Astrocyte (in vitro differentiated cells and primary cell): ENCODE measurements at places on chromosomes 13 and 19. TPM values are rescaled to one million over a fixed set of nuclear protein-coding genes. Genes with fewer than 3 reads are reported as not detected.

Gene KLF1
- total RNA-seq = 0.17 TPM in 1 of 2 replicates, not detected in the other

Gene OR7C1
- not detected in 2 replicates for total RNA-seq

Gene SIGLEC8
- not detected in 2 replicates for total RNA-seq

DNA sequence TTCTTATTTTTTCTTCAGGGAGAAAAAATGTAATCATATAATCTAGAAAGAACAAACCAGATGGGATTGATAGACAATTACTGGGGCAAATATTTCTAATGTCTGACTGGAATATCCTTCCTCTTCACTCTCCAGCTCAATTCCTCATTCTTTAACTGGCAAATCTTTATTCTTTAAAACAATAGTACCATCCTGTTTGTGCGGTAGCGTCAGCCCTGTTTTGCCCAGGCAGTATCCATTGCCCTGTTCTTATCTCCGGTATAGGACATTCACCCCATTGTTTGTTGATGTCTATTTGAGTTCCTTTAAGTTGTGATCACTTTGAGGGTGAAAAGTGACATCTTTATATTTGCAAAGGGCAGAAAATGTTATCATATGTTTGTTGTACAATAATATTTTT lies 185.4 kb downstream of the POSTN start:
- no peaks in the 10 kb centered on the region for H3K4me1 ChIP-seq
- H3K36me3 ChIP-seq = no peaks in the 10 kb centered on the region
- H3K4me3 ChIP-seq = no peak overlapping the region
- no peaks in the 10 kb centered on the region for H3K27me3 ChIP-seq
- no peak for DNase-seq

DNA sequence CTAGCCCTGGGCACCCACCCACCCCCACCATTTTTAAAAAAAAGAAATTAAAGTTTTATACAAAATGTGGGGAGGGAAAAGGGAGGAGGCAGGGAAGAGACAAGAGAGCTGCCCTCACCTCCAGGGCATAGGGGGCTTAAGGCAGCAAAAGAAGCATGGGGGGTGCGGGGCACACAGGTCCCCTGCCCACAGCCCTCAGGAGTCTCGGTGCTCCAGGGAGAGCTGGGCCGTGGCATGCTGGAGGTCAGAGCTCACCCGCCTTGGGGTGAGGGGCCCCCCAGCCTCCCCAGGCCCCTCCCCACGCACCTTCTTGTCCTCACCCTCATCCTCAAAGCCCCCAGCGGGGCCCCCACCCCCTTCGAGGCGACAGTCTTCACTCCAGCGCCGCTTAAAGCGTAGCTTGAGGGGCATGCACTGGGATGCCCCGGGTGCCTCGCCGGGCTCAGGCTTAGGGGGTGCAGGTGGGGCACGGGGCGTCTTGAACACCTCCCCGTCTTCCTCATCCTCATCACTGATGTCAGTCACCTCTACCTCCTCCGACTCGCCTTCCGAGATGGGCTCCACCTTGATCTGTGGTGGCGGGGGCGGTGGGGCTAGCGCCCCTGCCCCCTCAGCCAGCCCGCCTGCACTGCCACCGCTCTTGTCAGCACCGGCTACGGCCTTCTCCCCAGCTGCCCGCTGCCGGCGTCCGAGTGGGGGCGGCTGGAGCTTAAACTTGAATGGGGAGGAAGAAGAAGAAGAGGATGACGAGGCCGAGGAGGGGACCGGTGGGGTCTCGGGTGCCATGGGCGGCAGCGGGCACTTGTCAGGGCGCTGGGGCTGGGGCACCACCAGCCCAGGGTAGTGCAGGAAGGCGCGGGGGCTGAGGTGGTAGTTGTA lies 6.1 kb upstream of the GSK3A start:
- H3K27ac ChIP-seq = no peak overlapping the region
- no peak for DNase-seq
- H3K4me3 ChIP-seq = no peak overlapping the region
- peaks cover 13% of the 10 kb centered on the region for H3K36me3 ChIP-seq
- peaks cover 44% of the 10 kb centered on the region for H3K4me1 ChIP-seq
- no peaks in the 10 kb centered on the region for H3K27me3 ChIP-seq
